Activated CD8-positive, alpha-beta T cell treated with anti-CD3 and anti-CD28 coated beads, Interleukin-2, amount 10 ng/mL, durations not matched to agents 7 days and 5 days (primary cell): ENCODE measurements at places on chromosomes 13 and 19. TPM values are rescaled to one million over a fixed set of nuclear protein-coding genes. Genes with fewer than 3 reads are reported as not detected.

DNA sequence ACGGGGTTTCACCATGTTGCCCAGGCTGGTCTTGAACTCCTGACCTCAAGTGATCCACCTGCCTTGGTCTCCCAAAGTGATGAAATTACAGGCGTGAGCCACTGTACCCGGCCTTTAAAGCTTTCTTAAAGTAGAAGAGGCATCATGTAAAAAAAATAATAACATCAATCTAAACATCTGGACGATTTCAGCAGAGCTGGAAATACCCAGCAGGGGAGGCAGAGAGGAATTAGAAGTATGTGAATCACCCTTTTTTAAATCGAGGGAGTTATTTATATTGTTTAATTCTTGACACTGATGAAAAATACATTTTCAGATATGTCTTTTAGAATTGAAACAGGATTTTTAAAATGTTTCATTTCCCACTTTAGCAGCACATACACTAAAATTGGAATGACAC is 37.4 kb upstream of the MTIF3 start:
- DNase-seq = no peak
- H3K4me3 ChIP-seq = no peak overlapping the region
- no peaks in the 10 kb centered on the region for H3K36me3 ChIP-seq

ZNF85 gene
- 24.6 TPM for total RNA-seq

DNA sequence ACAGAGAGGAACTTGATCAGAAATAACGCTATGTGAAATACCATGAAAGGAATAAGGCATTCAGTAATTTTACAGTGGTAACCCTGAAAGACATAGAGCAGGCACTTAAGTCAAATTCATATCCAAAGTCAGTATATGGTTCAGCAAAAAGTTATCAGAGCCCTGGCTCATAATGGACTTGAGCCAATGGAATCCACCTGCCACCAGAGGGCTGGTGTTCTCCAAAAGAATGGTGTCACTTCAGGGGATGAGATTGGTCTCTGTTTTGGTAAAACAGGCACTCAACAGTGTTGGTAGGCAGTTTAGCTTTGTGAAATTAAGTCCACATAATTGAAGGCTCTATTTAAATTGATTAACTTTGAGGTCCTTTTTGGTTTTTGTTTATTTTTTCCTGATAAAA is 93.9 kb downstream of the LIG4 start:
- DNase-seq = no peak
- no peaks in the 10 kb centered on the region for H3K4me1 ChIP-seq
- no peak overlapping the region for H3K4me3 ChIP-seq

PRKACA gene
- total RNA-seq = 72.4 TPM

DNA sequence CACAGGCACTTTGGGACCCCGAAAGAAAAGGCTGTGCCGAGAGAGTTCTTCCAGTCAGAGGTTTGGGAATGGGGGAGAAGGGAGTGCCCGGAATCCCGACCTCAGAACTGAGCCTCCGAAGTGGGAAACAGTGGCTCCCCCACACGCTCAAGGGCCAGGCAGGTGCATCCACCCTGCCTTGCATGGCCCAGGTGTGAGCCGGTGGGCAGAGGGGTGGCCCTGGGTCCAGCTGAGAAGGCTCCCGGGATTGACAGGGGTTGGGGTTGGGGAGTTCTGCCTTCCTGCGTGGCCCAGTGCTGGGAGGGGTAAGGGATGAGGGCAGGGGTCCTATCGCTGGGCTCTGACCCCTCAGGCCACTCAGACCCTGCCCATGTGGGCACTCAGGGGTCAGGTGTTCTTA is 163.5 kb upstream of the TUBA3C start:
- no peaks in the 10 kb centered on the region for H3K27me3 ChIP-seq
- H3K27ac ChIP-seq = no peak overlapping the region
- H3K4me1 ChIP-seq = no peaks in the 10 kb centered on the region

STOML3 gene
- not detected for total RNA-seq

DNA sequence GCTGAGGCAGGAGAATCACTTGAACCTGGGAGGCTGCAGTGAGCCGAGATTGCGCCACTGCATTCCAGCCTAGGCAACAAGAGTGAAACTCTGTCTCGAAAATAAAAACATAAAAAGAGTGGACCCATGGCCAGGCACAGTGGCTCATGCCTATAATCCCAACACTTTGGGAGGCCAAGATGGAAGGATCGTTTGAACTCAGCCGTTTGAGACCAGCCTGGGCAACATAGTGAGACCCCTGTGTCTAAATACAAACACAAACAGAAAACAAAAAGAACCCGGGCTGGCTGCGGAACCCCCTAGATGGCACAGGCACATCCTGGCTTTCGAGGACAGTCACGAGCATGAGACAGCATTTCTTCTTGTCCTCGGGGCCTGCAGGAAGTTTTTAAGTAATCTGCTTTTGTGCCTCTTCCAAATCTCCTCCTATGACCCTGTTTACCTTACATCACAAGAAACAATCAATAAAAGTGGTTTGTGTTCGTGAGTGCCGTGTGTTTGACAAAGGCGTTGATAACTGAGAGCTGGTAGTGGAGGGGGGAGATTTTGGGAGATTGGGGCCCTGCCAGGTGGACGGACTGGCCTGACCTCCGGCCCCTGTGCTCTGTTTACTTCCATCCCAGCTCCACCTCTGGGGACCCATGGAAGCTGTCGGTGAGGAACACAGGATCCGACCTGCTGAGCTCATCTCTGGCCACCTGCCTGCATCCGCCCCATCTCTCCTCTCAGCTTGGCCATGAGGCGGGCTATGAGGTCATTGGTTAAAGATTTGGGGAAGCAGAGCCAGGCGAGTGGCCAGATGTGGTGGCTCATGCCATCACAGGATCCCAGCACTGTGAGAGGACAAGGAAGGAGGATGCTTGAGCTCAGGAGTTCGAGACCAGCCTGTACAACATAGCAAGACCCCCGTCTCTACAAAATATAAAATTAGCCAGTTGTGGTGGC is 5.9 kb upstream of the GDF15 start:
- no peaks in the 10 kb centered on the region for H3K4me1 ChIP-seq
- no peaks in the 10 kb centered on the region for H3K36me3 ChIP-seq
- no peak overlapping the region for H3K27ac ChIP-seq
- H3K4me3 ChIP-seq = no peak overlapping the region
- peaks cover 9% of the 10 kb centered on the region for H3K27me3 ChIP-seq
- no peak for DNase-seq

GRCh38 chr19:49806620-49806959 is 6.5 kb downstream of the FUZ start:
- no peak overlapping the region for H3K4me3 ChIP-seq
- H3K27ac ChIP-seq = peak overlapping the region; percentile 95
- DNase-seq = no peak
- no peaks in the 10 kb centered on the region for H3K27me3 ChIP-seq
- H3K36me3 ChIP-seq = peaks cover 38% of the 10 kb centered on the region

- H3K27ac ChIP-seq = no peak overlapping the region
- no peak for DNase-seq
- H3K36me3 ChIP-seq = no peaks in the 10 kb centered on the region
- H3K27me3 ChIP-seq = peaks cover 3% of the 10 kb centered on the region
- no peaks in the 10 kb centered on the region for H3K4me1 ChIP-seq
These were observed 44.4 kb downstream of the NOTCH3 start for GRCh38 chr19:15156391-15156790.

DNA sequence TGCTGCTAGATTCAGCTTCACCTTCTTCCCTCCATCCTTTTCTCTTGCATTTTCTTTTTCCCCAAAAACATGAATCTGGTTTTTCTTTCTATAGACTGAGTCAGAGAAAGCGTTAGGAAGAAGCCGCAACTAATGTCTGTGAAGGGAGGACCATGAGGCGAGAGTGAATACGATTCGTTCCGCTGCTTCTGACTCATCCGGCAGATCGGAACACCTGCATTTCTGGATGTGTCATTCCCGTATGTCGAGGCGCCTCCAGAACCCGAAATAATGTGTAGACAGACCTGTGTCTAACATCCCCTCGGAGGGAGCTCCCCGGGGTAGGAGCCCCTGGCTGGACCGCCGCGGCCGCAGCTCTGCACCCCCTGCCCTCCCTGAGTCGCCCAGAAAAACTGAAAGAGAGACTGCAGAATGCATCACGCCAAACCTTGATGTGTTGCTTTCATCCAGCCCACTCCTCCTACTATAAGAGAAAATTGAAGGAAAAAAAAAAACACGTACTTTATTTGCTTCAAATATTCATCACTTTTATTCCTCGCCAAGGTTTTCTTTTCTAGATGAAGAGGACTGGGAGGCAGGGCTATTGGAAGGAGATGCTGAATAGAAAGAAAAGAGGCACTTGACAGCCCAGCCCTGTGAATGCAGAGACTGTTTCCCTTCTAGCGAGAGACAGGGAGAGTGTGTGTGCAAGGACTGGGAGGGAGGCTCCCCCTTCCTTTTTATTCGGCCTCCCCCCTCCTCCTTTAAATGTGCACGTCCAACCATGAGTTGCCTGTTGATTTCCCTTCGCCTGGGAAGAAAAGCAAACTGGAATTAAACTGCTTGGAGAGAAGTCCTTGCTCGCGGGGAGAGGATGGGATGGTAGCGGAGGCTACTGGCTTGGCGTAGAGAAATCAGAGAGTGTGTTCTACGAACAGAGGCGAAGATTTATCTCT is 616 bp upstream of the PCDH17 start:
- H3K27ac ChIP-seq = peak overlapping the region; percentile 15
- H3K36me3 ChIP-seq = peaks cover 18% of the 10 kb centered on the region
- H3K27me3 ChIP-seq = peaks cover 52% of the 10 kb centered on the region
- no peak for DNase-seq

- H3K4me3 ChIP-seq = peak overlapping the region; percentile 53
- no peak for DNase-seq
- peaks cover 23% of the 10 kb centered on the region for H3K36me3 ChIP-seq
- H3K4me1 ChIP-seq = peaks cover 38% of the 10 kb centered on the region
- H3K27me3 ChIP-seq = no peaks in the 10 kb centered on the region
- peak overlapping the region; percentile 75 for H3K27ac ChIP-seq
These were observed 3.6 kb upstream of the A1BG start for GRCh38 chr19:58356766-58357480.

KLK4 gene
- not detected for total RNA-seq

GRCh38 chr13:40588101-40588500 is 78.3 kb downstream of the FOXO1 start:
- no peak overlapping the region for H3K27ac ChIP-seq
- H3K4me3 ChIP-seq = no peak overlapping the region
- peaks cover 77% of the 10 kb centered on the region for H3K4me1 ChIP-seq
- H3K36me3 ChIP-seq = peaks cover 25% of the 10 kb centered on the region
- no peak for DNase-seq
- no peaks in the 10 kb centered on the region for H3K27me3 ChIP-seq

GRCh38 chr19:39154629-39155100 is 29.1 kb downstream of the PAK4 start:
- H3K4me1 ChIP-seq = peaks cover 28% of the 10 kb centered on the region
- H3K36me3 ChIP-seq = no peaks in the 10 kb centered on the region
- no peak overlapping the region for H3K27ac ChIP-seq
- H3K4me3 ChIP-seq = no peak overlapping the region

- peak overlapping the region; percentile 87 for H3K4me3 ChIP-seq
- no peak for DNase-seq
- no peaks in the 10 kb centered on the region for H3K36me3 ChIP-seq
- H3K27ac ChIP-seq = peak overlapping the region; percentile 88
- H3K4me1 ChIP-seq = peaks cover 44% of the 10 kb centered on the region
These were observed 16.1 kb upstream of the NANOS3 start for GRCh38 chr19:13860679-13861391.

GRCh38 chr13:80924596-80924995 is 583.7 kb upstream of the SPRY2 start:
- no peak for DNase-seq
- no peaks in the 10 kb centered on the region for H3K27me3 ChIP-seq
- no peaks in the 10 kb centered on the region for H3K4me1 ChIP-seq
- no peak overlapping the region for H3K27ac ChIP-seq
- H3K4me3 ChIP-seq = no peak overlapping the region

ZIC2 gene
- not detected for total RNA-seq

DACT3 gene
- 0.42 TPM for total RNA-seq

UBXN6 gene
- 36.6 TPM for total RNA-seq

DNA sequence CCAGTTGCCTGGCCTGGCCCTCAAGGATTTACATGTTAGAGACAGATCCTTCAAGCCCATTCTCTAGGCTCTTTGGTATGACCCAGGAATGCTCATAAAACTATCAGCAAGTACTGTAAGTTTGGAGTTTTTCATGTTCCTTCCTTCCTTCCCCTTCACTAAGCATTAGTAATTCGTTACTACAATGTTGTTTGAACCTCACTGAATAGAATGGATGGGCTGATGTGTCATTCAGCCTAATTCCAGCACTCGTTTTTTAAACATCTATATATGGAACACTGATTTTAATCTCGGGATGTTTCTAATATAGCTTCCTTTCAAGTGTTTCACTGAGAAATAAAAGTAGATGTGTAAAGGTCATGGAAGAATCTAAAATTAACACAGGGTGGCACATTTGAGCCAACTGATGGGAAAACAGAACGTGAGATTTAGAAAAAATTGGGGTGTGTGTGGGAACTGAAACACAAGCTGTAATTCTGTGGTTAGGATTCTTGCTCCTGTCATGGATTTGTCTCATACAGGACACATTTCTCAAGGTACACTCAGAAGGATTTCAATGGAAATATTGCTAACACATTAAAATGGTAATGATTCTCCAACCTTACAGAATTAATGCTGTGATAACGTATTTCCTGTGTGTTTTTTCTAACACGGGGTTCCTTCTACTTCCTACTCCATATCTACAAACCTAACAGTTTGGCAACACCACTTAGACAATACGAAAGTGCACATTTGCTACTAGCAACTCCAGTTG is 93.4 kb downstream of the FLT1 start:
- no peak for DNase-seq
- no peaks in the 10 kb centered on the region for H3K36me3 ChIP-seq
- H3K27me3 ChIP-seq = peaks cover 7% of the 10 kb centered on the region
- H3K27ac ChIP-seq = peak overlapping the region; percentile 44
- H3K4me3 ChIP-seq = no peak overlapping the region
- no peaks in the 10 kb centered on the region for H3K4me1 ChIP-seq

GRCh38 chr13:58434943-58435342 is 803.4 kb downstream of the PCDH17 start:
- H3K4me3 ChIP-seq = no peak overlapping the region
- no peaks in the 10 kb centered on the region for H3K36me3 ChIP-seq
- H3K27ac ChIP-seq = no peak overlapping the region
- H3K4me1 ChIP-seq = no peaks in the 10 kb centered on the region

GRCh38 chr19:38204096-38204495 is 19.9 kb downstream of the DPF1 start:
- no peaks in the 10 kb centered on the region for H3K36me3 ChIP-seq
- H3K4me1 ChIP-seq = no peaks in the 10 kb centered on the region
- H3K4me3 ChIP-seq = no peak overlapping the region
- peaks cover 7% of the 10 kb centered on the region for H3K27me3 ChIP-seq
- no peak overlapping the region for H3K27ac ChIP-seq

PTPRH gene
- not detected for total RNA-seq

CGB2 gene
- not detected for total RNA-seq

OSCAR gene
- total RNA-seq = 0.34 TPM
